Activated CD4-positive, alpha-beta memory T cell treated with anti-CD3 and anti-CD28 coated beads for 36 hours (primary cell): ENCODE measurements at places on chromosomes 5 and 9.

DNA sequence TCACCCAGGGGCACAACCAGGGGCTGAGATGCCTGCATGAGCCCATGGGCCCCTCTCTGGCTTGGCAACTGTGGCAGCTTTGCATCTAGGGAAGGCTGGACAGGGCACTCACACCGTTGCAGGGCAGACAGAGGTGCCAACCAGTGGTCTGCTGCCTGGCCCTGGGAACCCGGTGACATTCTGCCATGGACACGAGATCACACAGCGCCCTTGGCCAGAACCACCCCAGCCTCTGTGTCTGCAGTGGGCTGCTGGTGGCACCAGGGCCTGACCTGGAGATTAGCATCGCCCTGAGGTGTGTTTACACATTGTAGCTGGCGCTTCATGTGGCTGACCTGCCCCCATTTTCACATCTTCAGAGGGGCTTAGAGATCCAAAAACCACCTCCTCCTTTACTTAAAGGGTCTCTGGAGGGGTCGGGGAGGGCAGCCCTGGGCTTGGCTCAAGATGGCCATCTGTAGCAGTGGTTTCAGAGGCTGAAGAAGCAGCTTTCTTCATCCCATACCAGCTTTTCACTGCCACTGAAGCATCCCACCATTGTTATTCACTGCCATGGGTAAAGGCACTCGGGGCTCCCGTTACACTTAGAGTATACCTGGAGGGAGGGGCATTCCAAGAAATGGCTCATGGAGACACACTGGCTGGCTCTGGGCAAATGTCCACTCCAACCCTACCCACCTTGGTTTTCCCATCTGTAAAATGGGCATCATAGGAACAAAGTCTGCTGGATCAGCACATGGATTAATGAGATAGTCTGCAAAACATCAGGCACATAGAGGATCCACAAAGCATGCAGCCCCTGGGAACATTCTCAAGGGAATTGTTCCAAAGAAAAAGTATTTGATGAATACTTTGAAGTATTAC lies 11.4 kb downstream of the DCANP1 start:
- no peak for DNase-seq

GRCh38 chr9:2634818-2635217 lies 13.2 kb downstream of the VLDLR start:
- no peak for DNase-seq

DNA sequence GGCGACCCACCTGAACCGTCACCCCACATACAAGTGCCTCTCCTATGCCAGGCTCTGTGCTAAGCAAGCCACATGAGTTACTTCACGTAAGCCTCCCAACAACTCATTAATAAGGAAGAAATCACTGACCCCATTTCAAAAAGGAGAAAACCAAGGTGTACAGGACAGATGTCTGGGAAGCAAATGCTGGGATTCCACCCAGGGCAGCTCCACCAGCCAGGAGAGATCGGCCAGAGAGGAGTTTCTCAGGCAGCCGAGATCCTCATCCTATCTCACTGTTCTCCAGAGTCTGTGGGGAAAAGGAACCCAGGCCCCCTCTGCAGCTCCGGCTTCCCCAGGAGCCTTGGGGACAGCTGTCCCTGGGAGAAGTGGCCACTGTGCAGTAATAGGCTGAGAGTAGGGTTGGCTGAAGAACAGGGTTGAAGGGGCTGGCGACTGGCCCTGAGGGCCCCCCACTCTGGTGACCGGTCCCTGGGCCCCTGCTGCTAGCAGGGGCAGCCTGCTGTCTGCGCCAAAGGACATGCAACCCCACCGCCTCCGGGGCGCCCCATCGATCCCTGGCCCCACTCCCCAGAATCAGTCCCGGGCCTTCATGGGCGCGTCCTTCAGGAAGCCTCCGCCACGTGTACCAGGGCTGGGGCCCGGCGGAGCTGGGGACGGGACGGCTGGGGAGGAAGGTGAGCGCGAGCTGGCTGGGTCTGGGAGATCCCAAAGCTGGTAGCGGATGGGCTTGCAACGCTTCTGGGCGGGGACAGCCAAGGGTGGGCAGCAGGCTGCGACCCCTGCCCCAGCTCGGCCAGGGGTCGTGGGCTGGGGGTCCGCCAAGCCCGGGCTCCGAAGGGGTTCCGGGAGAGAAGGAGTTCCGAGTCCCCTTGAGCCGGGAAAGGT lies 44.1 kb upstream of the STXBP1 start:
- DNase-seq = peak; percentile 28

DNA sequence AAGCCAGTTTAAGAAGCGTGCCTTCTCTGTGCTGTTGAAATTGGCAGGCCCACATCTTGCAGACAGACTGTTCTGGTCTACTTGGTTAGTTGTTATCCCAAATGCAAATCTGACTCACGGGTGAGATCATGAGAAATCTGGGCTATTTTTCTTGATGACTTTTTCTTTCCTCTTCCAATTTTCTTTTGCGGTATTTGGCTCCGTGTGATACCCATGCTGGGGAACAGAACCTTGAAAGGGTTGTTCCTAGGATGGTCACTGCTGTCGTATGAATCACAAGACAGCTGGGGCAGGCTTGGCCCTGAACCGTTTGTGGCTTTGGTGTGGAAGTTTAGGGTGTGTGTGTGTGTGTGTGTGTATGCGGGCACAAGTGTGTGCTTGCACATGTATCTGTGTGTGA lies 24.6 kb downstream of the PDZD2 start:
- no peak for DNase-seq

GRCh38 chr5:7207979-7208378 lies 188.0 kb upstream of the ADCY2 start:
- DNase-seq = no peak

- no peak for DNase-seq
Measured at GRCh38 chr9:27382975-27383374, 86.0 kb upstream of the EQTN start.

- DNase-seq = peak; percentile 58
Measured at GRCh38 chr5:108747774-108748400, at the start of gene FER. Gene FER, plus strand, starts transcription at chr5:108747897. Its CDS starts 50,286 bp downstream, at chr5:108798183.

- DNase-seq = no peak
Measured at GRCh38 chr9:124477648-124478285, 27.5 kb downstream of the ADGRD2 start.

DNA sequence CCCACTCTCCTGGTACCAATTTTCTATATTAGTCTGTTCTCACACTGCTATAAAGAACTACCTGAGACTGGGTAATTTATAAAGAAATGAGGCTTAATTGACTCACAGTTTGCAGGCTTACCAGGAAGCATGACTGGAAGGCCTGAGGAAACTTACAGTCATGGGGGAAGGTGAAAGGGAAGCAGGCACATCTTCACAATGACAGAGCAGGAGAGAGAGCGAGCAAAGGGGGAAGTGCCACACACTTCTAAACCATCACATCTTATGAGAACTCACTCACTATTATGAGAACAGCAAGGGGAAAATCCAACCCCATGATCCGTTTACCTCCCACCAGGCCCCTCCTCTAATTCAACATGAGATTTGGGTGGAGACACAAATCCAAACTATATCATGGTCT lies 72.2 kb downstream of the ATG10 start:
- DNase-seq = no peak

DNA sequence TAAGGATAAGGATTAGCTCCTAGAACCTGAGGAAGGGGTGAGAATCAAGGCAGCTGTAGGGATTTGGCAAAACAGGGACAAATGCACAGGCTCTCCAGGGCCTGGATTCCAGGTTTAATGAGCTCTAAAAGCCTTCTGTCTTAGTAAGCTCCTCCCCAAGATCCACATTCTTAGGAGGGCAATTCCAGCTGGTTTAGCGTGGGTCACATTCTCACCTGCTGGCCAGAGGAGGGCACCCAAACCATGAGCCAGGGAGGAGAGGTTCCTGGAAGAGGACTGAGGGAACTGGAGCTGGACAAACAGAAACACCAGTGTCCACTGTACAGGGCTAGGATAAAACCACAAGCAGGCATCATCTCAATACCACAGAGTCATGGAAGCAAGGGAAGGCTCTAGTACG lies 480.0 kb downstream of the CCDC171 start:
- no peak for DNase-seq

DNA sequence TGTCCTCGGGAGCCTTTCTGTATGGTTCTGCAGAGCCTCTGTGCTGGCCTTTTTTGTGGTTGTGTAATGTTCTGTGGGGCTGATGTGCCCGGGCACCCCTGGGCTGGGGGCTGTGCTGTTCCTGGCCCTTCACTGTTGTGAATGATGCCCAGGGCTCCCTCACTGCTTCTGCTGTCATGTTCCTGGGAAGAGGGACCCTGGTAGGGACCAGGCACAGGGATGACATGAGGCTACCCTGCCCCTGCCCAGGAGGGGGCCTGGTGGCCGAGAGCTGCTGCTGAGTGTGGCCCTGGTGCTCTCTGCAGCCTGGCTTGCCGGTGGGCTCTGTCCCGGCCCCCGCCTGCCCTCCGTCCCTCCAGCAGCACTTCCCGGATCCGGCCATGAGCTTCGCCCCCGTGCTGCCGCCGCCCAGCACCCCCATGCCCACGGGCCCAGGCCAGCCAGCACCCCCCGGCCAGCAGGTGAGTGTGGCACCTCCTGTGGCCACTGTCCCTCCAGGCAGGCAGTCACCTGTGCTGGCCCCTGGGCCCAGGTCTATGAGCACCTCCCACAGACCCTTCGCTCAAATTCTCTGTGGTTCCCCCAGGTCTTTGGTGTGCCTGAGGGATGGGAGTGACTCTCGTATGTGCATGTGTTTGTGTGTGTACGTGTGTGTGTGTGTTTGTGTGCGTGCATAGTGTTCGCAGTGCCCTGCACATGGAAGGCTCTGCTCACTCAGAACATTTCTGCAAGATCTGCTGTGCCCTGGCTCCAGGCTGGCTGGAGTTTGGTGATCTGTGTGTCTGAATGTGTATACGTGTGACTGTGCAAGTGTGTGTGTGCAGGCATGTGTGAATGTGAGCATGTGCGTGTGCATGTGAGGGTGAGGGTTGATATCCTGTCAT lies 72.3 kb downstream of the WNK2 start:
- peak; percentile 2 for DNase-seq

DNA sequence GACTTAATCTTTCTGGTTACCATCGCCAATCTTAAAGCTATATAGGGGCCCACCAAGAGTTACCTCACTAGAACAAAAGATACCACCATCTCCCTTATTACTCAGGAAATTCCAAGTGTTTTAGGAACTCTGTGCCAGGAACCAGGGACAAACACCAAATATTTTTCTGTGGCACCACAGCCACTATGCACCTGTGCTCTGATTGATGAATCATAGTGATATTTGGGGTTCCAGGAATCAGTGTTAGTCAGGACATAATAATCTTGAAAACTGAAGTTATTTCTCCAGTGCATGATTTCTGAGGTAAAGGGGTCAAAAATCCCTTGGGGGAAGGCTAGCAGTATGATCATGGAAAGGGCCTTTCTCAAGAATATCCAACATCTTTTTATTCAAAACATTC lies 10.2 kb upstream of the TMED7 start:
- DNase-seq = no peak

- DNase-seq = no peak
Measured at GRCh38 chr9:126336736-126337325, 10.2 kb downstream of the MVB12B start.

- no peak for DNase-seq
Measured at GRCh38 chr5:124134941-124135340, 611.5 kb downstream of the ZNF608 start.

DNA sequence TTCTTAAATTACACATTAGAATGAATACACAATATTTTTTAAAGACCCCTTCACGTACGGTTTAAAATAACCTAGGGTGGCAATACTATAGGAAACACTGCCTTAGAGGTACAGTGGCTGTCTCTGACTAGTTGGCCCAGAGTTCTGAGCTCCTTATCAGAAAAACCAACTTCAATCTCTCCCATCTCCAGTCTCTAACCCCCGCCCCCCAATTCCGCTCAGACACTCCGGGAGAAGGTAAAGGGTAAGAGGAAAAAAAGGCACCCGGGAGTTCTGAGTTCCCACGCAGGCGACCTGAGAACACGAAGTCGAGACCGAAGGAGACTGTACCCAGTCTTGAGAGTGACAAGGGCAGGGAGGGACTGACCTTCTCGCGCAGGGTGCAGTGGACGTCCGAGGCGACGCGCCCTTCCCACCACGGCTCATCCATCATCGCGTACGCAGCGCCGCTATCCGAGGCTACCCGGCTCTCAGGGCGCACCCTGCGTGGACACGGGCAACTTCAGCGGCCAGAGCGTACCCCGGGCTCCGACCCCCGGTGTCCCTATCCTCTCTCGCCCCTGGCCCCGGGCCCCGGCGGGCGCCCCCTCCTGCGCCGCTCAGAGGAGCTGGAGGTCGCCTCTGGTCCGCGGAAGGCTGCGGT lies 752 bp downstream of the CCNJL start:
- DNase-seq = no peak

DNA sequence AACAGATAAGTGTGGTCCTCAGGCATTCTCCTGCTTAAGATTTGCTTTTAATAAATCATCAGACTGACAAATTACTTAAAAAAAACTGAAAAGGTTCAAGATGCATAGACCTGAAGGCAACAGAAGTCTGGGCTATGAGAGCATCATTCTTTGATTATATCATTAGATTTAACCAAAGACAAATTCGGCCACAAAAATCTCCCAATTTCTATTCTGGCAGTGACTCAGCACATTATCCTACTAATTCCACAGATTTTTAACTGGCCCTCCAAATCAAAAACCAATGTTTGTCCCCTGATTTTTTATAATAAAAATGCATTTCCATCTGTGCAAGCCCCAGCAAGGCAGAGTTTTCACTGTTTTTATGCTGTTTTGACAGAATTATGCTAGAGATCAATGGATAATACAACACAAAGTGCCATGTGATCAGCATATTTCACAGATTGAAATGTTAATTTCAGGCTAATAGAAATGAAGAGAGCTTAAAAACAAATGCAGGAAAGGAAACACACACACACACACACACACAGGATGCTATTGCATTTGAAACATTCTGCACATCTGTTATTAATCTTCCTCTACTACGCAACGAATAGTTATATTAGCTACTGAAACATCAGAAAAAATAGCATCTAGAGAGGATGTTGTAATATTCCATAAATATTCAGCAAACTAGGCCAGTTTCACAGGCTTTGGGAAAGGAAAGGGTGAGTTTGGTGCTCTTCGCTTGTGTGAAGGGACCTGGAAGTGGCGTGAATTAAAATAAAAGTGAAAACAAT lies 177.6 kb upstream of the ST8SIA4 start:
- DNase-seq = no peak

- no peak for DNase-seq
Measured at GRCh38 chr9:136784249-136784996, 6.7 kb upstream of the TMEM141 start.

DNA sequence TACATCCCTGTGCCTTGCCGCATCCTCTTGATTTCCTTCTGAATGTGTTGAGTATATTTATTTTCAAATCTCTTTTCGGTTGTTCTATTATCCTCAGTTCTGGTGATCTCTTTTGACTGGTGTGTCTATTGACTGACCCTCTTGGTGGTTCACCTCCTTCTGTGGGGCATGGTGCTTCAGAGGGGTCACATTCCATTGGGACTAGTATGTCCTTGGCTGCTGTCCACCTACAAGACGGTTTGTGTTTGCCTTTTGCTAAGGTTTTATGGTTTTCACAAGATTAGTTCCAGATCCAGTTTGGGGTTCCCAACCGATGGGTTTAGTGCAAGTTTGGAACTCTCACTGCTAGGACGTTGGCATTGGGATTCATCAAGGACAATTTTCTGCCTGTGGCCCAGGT lies 66.6 kb downstream of the PHF2 start:
- DNase-seq = no peak

- no peak for DNase-seq
Measured at GRCh38 chr5:172403189-172403796, 51.0 kb downstream of the SH3PXD2B start.
